ENCODE measurements at places on chromosomes 2 and 18.
A peak's percentile ranks its signal among the peaks of the same experiment; 100 is the strongest.

GRCh38 chr2:20288642-20289340 lies 61.9 kb downstream of the PUM2 start:
- no peak for DNase-seq

DNA sequence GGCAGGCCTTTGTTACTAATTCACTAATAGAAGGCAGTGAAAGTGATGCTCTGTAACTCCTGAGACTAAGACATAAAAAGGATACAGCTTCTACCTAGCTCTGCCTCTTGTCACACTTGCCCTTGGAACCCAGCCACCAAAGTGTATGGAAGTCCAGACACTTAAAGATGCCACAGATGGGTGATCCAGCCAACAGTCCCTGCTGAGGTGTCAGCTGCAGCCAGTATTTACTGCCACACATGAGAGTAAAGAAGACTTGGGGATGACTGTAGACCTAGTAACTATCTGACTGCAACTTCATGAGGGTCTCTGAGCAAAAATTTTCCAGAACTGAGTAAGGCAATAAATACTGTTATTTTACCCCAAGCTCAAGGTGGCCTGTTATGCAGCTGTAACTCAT lies 8.8 kb downstream of the IMMT start:
- no peak for DNase-seq

DNA sequence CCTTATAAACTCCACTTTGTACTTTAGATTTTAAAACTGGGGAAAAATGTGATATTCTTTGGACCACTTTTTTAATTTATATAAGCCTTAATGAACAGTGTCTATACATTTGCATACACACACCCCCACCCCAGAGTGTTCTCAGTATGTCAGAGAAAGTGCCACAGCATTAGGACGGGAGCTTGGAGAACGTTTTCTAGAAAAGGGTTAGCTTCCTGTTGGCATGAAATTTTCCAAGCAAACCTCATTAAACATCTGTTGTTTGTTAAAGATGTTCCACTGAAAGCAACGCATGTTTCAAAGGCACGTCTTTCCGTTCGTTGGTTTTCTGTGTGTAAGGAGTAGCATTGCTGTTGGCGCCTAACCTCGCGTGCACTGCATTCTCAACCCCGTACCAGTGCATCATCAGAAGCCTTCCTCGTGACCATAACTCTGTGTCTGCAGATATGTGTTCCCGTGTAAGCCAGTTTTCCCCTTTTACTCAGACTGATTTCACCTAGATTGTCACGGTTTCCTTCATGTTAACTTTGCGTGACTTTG lies 228.5 kb downstream of the ALPK2 start:
- DNase-seq = no peak

DNA sequence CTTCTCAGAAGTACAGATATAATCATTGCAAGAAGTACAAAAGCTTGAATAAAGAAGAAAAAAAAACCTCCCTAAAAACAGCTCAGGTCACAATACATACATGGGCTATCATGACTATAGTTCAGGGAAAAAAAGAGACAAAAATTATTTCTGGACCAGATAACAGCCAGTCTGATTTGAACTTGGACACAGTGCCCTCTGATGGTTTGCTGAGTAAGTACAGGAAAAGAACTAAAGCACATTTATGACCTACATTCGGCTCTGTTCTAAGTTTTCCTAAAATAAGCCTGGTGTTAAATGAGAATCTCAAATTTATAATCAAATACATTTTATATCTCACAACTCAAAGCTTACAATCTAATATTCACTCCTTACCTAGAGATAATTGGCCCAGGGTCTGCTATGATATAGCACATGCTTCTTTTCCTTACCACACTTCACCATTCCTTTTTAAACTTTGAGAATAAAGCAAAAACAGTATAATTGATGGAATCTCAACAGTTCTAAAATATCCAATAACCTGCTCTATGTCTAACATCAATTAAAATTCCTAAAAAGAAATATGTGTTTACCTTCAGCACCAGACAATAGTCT lies 81.1 kb downstream of the RAPH1 start:
- peak; percentile 10 for DNase-seq

DNA sequence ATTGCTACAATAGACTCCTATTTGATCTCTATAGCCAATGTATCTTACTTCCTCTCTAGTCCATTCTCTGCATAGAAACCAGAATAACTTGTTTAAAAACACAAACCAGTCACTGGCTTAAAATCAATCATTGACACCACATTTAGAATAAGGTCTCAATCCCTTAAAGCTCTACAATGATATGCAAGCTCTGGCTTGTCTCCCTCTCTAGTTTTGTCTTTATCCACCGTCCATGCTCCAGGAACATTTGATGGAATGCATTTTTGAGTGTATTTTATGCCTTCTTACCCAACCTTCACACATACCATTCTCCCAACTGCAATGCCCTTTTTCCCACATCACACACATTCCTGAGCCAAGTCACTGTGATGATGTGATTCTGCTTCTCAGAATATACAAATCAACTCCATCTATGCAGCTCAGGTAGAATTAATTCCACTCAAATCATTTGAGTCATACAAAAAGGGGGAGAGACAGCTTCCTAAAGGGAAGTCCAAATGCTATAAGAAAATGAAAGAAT lies 1107.2 kb downstream of the DPP10 start:
- DNase-seq = no peak

- no peak for DNase-seq
Observed at GRCh38 chr2:46487667-46488335, 8.4 kb downstream of the TMEM247 start.

DNA sequence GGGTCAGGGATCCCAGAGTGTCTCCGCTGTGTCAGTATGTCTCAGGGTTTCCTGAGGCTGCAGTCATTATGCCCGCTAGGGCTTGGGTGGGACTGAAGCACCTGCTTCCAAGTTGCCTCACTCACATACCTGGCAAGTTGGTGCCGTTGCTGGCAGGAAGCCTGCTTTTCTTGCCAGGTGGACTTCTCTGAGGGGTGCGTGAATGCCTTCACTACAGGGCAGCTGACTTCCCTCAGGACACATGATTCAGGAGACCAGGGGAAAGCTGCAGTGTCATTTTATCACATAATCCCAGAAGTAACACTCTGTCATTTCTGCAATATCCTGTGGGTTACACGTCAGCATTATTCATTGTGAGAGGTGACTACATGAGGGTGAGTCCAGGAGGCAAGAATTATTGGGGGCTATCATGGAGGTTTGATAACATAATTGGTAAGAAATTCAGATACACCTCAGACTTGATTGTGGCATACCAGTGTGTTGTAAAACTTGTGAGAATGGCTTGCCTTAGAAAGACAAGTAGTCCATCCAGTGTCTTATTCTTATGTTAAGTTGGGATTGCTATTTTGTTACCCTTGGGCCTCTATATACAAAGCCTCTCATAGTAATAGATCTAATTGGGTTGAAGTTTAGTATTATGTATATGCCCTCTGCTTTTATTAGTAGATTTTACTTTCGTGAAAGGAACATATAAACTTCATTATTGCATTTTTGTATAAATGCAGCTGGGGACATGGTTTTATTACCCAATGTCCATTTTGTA lies 44.1 kb downstream of the NEDD4L start:
- DNase-seq = peak; percentile 25

GRCh38 chr2:231604685-231605606 lies 12.3 kb downstream of the TEX44 start:
- peak; percentile 97 for DNase-seq

DNA sequence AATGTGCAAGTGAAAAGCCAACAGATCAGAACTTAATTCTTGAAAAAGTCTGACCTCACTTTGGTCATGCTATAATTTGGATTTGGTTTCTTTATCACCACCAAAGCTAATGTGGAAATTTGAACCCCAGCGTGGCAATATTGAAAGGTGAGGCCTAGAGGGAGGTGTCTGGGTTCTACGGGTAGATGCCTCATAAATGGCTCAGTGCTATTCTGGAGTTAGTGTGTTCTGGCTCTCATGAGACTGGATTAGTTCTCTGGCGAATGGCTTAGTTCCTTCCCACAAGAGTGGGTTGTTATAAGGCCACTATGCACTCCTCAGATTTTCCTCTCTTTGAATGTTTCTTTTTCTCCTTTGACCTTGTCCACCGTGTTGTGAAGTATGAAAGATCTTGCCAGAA lies 22.3 kb downstream of the ORC4 start:
- no peak for DNase-seq

GRCh38 chr18:44133483-44133882 lies 547.2 kb upstream of the SETBP1 start:
- no peak for DNase-seq

DNA sequence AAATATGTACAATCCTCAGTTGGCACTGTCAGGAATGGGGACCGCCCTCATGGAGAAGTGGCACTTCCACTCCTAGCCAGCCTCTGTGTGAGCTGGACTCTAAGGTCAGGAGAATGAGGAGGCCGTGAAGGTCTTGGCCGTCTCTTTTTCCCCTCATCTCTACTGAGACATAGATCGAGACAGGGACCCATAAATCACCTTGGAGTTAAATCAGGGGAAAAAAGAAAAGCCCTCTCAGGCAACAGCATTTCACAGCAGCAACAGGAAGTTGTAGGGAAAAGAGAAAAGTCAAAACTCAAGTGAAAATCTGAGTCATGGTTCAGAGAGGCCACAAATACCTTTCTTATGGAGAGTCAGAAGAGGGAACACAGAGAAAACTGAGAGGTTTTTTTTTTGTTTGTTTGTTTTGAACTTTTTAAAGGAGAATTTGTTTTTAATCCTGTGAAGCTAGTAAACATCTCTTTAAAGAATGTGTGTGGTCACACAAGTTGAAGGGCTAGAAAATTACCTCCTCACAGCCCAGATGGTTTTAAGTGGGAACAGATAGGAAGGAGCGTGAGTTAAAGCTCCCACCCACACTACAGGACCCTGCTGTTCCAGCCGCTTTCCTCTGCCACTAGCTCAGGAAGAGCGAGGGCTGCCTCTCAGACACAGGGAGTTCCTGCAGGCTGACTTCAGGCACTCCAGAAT lies 30.6 kb upstream of the CYP1B1 start:
- no peak for DNase-seq

- no peak for DNase-seq
Observed at GRCh38 chr2:41482659-41483058, 565.2 kb upstream of the PKDCC start.

All from CD4-positive, alpha-beta T cell treated with Interleukin-1 beta for 1 hour (primary cell).